ENCODE measurements at places on chromosomes 12 and 14. TPM values are rescaled to one million over a fixed set of nuclear protein-coding genes. Genes with fewer than 3 reads are reported as not detected.
A peak's percentile ranks its signal among the peaks of the same experiment; 100 is the strongest.

- DNase-seq: peak; percentile 90
These were observed at the start of gene TRAF3 for GRCh38 chr14:102776761-102777710. TSS of gene TRAF3 (plus strand) at chr14:102777449. CDS start at chr14:102870202, 92,753 bp downstream.

- no peak for DNase-seq
These were observed 603.5 kb downstream of the RPL10L start for GRCh38 chr14:46048127-46048526.

Gene GDF3
- not detected for polyA plus RNA-seq

GRCh38 chr12:111598637-111599452, at the start of gene ATXN2:
TSS of gene ATXN2 (minus strand) at chr12:111599315. CDS start at chr12:111599034, 281 bp downstream.
- DNase-seq: peak; percentile 56

DNA sequence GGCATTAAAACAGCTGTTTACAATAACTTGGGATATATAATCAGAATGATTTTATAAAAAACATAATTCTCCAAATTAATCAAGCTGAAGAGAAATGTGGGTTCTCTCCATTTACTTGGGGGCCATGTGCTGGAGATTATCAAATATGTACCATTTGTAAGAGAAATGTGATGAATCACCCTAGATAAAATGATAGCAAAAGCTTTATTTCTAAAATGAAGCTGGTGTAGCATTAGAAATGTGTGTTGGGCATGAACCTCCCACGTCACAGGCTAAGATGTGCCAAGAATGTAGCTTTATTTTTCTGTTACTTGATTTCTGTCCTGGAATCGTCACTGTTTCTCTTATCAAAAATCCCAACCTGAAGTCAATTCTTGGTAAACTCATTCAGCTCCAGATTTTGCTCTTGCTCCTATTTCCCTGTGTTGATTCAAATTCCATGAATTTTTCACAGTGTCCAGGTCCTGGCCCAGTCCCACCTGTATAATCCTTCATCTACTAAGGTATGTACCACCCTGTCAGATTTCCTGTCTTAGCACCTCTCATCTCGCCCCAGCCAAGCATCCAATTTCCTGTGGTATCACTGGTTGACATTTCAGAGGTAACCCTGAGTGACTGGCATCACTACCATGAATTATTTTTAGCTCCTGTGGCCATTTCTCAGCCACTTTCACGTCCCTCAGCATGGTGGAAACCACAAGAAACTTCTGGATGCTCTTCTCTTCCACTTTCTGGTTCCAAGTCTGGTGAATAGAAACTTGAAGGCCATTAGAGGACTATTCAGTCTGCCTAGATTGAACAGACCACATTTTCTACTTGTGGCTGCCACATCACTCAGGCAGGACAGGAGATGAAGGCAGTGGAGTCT, 103.6 kb upstream of the FLRT2 start:
- no peak for DNase-seq

Gene ATP5F1B
- polyA plus RNA-seq: 879 TPM

DNA sequence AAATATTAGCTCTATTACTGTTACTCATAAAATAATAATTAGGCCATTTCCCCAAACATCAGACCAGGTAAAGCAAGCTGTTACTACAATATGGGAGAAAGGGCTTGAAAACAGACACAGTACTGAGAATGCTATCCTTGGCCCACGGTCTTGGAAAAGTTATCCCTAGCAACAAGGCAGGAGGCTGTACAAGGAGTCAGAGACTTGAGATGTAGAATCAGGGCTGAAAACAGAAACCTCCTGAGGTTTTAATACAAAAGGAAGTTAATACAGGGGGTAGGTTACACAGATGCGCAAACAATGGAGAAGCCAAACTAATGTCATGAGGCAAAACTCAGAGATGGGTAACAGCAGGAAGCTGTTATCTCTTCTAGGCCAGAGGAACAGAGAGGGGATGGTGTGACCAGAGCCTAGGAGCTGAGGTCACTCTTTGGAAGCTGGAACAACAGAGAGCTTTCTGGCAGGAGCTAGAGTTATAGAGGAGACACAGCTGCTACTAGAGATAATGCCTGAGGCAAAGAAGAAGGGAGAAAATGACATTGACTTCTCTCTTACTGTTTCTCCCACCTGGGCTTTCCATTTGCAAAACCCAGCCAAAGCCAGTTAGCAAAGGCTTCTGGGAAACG, 248.8 kb downstream of the SUDS3 start:
- no peak for DNase-seq

Gene TMPRSS12
- polyA plus RNA-seq: not detected

- peak; percentile 44 for DNase-seq
These were observed 4.6 kb downstream of the AP1G2 start for GRCh38 chr14:23562822-23563472.

DNA sequence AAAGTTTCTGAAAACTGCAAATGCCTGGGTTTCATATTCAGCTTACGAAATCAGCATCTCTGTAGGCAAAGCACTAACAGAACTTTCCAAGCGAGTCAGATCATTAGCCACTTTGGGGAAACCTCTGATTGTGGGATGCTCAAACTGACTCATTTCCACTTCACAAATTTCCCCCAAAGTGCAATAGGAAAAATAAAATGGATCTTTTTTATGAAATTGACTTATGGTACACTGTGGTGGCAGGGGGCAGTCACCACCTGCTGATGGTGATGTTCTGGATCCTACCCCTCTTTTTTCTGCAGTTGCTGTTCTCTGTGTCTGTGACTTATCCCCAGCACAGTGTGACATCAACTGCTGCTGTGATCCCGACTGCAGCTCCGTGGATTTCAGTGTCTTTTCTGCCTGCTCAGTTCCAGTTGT, 5.6 kb downstream of the TCTN1 start:
- DNase-seq: peak; percentile 36

DNA sequence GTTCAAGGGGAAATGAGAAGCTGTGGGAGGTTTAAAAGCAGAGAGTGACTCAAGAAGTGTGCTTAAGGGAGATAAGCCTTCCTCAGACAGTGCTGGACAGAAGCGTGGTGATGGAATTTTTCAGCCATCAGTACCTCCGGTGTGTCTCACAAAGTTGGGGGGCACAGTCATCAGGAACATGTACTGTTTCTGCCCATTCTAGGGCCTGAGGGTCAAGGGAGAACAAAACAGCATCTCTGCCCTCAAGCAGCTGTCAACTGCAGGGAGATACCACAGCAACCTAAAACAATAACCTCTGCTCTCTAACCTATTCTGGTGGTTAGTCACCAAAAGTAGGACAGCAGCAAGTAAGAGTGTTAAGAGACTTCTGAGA, 2.0 kb upstream of the STON2 start:
- no peak for DNase-seq

GRCh38 chr14:95119336-95119735, 38.0 kb downstream of the DICER1 start:
- DNase-seq: no peak

DNA sequence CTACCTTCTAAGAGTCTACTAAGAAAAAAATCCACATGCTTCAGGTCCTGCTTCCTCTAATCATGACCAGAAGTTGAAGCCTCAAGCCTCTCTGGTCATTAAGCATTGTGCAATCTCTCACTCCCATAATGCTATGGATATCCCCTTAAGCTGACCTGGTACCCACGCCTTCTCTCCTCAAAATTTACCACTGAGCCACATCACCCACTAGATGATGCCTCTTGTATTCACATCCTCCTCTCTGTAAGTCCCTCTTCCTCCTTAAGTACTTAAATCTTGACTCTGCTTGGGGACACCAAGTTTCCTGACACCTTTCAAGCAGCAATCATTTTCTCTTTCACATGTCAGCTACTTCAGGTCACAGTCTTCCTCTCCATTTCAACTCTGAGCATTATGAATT, 9.8 kb downstream of the GALNT4 start:
- DNase-seq: no peak

Gene TMEM253
- not detected for polyA plus RNA-seq

GRCh38 chr12:114166362-114166761, 200.2 kb upstream of the RBM19 start:
- no peak for DNase-seq

GRCh38 chr14:66066981-66067776, 419.0 kb upstream of the CCDC196 start:
- no peak for DNase-seq

DNA sequence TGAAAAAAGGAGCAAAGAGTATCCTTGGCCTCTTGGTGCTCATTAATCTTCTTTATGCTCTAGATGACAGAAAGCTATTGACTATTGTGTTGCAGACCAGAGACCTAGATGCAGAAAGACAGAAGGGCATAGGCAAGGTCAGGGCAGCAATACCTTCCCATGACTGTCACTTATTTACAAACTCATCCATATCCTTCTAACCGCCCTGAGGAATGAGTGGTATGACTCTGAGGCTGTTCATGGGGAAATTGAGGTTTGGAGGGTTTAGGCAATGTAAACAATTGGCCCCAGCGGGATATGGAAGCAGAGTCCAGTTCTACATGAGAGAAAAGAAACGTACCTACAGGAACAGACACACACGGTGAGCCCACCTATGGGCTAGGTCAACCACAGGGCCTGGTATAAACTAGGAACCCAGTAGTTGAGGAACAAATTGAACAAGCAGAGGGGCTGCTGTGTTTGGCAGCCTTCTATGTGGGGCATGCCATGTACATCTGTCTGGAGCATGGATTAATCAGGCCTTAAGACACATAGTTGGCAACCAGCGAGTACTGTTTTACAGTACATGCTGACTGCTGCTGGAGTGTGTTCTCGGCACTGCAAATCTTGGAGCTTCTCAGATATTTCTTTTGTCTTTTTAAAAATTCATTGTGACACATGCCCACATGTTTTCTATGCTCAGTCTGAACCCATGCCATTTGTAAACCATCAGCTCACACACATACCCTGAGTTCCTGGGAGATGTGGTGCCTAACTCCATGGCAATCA, 159.7 kb upstream of the NTF3 start:
- no peak for DNase-seq

DNA sequence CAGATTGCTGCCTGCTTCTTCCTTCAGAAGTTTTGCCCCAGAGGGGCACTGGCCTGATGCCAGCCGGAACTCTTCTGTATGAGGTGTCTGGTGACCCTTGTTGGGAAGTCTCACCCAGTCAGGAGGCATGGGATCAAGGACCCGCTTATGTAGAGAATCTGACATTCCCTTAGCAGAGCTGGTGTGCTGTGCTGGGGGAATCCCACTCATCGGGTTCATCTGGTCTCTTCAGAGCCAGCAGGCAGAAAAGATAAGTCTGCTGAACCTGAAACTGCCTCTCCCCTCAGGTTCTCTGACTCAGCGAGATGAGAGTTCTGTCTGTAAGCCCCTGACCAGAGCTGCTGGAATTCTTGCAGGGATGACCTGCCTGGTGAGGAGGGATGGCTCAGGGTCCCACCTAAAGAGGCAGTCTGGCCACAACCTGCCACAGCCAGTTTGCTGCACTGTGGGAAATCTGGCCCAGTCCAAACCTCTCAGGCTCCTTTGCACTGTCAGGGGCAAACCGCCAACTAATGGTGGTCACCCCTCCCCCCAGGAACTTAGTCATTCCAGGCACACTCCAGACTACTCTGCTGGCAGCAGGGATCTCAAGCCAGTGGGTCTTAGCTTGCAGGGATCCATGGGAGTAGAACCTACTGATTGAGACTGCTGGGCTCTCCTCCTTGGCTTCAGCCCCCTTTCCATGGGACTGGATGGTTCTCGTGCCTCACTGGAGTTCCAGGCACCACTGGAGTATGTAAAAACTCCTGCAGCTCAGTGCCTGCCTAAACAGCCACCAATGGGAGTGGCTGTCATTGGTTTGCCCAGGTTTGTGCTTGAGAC, 4.1 kb downstream of the CLEC2D start:
- DNase-seq: peak; percentile 51

- no peak for DNase-seq
These were observed 63.4 kb upstream of the CSRP2 start for GRCh38 chr12:76942267-76942666.

Gene MRPS35
- 57.7 TPM for polyA plus RNA-seq

Gene SLC17A8
- polyA plus RNA-seq: not detected

Gene NPAS3
- not detected for polyA plus RNA-seq

GRCh38 chr14:75634848-75635247, 25.8 kb downstream of the ERG28 start:
- DNase-seq: no peak

GRCh38 chr14:31414190-31414833, 6.0 kb downstream of the HEATR5A start:
- no peak for DNase-seq

- no peak for DNase-seq
These were observed 14.1 kb upstream of the LRP1-AS start for GRCh38 chr12:57161491-57161890.

- DNase-seq: no peak
These were observed 123.0 kb downstream of the SCARB1 start for GRCh38 chr12:124740691-124741137.

GRCh38 chr12:43978556-43978955, 142.7 kb downstream of the TMEM117 start:
- no peak for DNase-seq

- no peak for DNase-seq
These were observed 1124.7 kb downstream of the FLRT2 start for GRCh38 chr14:86654558-86655184.

GRCh38 chr12:107775093-107775721, 703 bp downstream of the ASCL4 start:
- DNase-seq: no peak

Gene SLC38A6
- polyA plus RNA-seq: 7.8 TPM

GRCh38 chr14:22164616-22165015, 424.4 kb downstream of the DAD1 start:
- DNase-seq: no peak

- no peak for DNase-seq
These were observed 14.0 kb downstream of the GTSF1 start for GRCh38 chr12:54459355-54459754.

DNA sequence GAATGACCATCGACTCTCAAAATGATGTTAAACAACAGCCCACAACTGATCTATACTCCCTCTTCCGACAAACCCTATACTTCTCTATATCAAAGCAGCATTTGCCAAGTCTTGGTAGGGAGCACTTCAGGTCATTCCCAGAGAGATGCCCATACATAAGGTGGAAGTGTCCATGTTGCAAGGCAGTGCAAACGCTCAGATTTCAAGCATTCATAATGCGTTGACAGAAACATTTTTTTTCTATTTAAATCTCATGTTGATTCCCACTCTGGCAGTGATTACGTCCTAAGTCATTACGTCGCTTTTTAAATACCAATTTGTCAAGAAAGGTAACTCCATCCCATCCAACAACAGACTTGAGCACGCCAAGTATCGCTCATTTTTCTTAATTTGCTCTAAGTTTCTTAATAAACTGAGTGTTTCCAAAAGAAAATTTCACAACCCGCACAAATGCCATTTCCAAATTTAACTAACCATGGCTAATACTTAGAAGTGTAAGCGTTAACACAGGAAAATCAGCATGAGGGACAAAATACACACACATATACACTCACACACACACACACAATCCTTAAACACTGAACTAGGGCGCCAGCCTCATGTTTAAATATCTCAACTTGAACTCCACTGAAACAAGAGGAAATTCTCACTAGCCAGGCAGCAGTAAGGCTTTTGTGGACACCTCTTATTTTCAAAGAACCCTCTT, 1.1 kb downstream of the GXYLT1 start:
- DNase-seq: no peak

All from naive thymus-derived CD8-positive, alpha-beta T cell (primary cell).